ENCODE measurements at places on chromosomes 16 and 17.

DNA sequence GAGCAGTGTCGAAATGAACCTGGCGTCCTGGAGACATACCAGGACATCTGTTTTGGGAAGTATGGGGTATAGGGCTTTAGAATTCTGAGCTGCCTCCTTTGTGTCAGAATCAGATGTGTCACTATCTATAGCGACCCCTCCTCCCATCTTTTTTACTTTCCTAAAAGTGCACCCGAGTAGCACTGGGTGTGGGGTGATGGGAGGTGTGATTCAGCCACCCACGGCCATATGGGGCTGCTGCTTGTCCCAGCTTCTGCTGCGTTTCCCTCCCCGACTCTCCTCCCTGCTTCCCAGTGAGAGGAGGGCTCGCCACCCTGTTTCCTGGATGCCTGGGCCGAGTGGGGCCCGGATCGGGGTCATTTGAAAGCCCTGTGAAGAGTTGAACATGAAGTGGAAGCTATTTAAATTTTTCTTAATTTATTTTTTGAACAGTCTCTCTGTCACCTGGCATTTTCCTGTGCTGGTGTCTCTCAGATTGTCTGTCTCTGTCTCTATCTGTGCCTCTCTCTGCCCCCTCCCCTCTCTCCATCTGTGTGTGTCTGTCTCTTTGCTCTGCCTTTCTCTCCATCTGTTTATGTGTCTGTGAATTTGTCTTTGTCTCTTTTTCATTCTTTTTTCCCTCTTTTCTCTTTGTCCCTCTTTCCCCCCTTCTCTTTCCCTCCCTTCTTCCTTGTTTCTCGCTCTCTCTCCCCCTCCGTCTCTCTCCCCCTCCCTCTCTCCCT is 638.8 kb upstream of the EEF2KMT start:
- no peak for DNase-seq

- no peak for DNase-seq
Measured at GRCh38 chr17:17375841-17376240, 72.7 kb downstream of the NT5M start.

DNA sequence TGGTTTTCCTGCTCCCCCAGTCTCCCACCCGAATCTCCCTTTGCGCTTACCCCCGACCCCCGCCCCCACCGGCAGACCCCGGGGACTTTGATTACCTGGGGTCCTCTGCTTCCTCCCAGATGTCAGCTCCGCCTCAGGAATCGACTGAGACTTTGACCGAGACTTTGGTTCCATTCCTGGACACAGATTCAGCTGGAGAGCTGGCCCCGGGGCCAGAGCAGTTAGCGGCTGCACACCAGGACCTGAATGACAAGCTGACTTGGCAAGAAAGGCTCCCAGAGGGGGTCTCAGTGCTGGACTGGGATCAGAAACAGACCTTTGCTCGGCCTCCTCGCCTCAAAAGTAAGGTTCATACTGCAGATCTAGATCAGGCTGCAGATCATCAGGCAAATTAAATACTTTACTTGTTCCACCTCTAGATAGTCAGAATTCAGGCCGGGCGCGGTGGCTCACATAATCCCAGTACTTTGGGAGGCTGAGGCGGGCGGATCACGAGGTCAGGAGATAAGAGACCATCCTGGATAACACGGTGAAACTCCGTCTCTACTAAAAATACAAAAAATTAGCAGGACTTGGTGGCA is 60.3 kb upstream of the FBXO47 start:
- DNase-seq, result no peak

DNA sequence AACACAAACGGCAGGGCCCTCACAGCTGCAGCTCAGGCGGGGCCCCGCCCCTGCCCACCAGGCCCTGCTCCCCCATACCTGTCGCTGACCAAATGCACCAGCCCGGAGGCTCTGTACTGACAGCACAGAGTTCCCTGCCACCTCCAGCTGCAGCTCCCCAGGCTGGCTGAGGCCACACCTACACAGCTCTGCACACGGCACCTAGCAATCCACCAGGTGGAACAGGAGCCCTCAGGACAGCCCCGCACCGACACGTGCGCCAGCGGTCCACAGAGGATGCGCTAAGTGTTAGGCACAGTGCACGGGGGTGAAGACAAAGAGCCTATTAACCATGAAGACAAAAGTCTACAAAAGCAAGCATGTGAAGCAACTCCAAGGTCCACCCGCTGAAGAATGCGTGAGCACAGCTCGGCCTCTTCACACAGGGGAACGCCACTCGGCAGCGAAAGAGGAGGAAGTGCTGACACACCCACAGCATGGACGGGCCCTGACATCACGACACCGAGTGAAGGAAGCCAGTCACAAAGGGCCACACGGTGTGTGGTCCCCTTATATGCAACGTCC is 5.4 kb downstream of the ZCCHC14 start:
- peak; percentile 14 for DNase-seq

DNA sequence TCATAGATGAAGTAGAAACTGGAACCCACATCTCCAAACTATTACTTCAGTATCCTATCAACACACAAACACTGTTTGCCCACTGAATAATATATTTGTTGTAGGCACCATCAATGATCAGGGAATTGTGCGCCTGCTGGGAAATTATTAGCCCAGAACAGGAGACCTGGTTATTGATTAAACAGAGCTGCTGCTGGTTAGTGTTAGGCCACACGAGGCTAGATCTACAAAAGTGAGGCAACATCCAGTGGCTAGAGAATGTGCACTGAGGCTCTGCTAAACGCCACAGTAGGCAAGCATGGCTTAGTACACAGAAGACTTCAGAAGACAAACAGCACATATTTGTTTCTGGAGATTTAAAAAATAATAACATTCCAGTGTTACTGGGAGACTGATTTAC is 11.0 kb downstream of the ABHD15 start:
- no peak for DNase-seq

GRCh38 chr16:66616169-66616568 is 11.7 kb downstream of the CMTM3 start:
- DNase-seq, result no peak

GRCh38 chr17:45318561-45319230 is 1.9 kb upstream of the MAP3K14 start:
- DNase-seq, result no peak

GRCh38 chr16:66205287-66206231 is 160.9 kb upstream of the CDH5 start:
- no peak for DNase-seq

GRCh38 chr16:87823181-87823929 is 46.0 kb downstream of the SLC7A5 start:
- no peak for DNase-seq

DNA sequence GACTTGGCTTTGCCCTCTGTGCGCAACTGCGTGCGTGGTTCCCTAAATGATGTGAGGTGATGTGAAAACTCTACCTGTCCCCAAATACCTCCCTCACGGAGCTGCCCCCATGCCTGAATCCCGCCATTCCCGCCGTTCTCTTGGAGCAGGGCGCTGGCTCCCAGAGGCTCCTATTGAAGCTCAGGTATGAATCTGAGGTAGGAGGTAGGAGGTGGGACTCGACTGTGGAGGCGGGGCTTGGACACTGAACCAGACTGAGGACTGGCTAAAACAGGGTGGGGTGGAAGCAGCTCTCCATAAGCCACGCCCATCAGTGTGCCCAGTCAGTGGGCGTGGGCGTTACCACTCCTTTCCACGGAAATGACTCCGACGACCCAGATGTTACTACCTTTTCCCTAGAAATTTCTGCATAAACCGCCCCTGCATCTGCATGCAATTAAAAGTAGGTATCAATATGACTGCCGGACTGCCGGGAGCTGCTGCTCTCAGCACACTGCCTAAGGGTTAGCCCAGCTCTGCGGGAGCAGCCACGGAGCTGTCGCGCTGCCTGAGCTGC is 41.0 kb downstream of the FOXL1 start:
- DNase-seq, result no peak

DNA sequence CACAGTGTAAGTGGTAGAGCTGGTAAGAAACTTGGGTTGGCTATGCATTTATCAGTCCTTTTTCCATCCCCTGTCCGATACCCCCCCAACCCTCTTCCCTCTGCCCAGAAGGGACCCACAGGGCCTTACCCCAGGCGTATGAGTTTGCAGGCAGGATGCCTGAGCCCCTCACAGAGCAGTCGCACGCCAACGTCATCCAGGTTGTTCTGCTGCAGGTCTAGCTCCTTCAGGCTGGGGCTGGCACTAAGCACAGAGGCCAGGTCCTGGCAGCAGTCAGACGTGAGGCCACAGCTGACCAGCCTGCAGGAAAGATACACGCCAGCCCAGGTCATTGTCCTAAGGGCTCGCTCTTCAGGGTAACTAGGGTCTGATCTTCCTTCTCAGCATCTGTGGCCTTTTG is 45.0 kb downstream of the NLRP1 start:
- DNase-seq, result no peak

All from HAP-1 (cell line).